ENCODE measurements at places on chromosomes 11 and 22.

- DNase-seq, result no peak
These were observed 25.8 kb upstream of the NUCB2 start for GRCh38 chr11:17250561-17251350.

DNA sequence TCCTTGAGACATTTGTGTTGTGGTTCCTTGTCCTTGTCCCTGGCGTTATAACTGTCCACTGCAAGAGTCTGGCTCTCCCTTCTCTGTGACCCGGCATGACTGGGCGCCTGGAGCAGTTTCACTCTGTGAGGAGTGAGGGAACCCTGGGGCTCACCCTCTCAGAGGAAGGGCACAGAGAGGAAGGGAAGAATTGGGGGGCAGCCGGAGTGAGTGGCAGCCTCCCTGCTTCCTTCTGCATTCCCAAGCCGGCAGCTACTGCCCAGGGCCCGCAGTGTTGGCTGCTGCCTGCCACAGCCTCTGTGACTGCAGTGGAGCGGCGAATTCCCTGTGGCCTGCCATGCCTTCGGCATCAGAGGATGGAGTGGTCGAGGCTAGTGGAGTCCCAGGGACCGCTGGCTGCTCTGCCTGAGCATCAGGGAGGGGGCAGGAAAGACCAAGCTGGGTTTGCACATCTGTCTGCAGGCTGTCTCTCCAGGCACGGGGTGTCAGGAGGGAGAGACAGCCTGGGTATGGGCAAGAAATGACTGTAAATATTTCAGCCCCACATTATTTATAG lies 23.0 kb downstream of the MYBPC3 start:
- DNase-seq, result no peak

GRCh38 chr22:43326331-43327156 lies 16.6 kb downstream of the SCUBE1 start:
- DNase-seq, result no peak

GRCh38 chr22:22700631-22701030 lies 56.2 kb downstream of the GGTLC2 start:
- no peak for DNase-seq

- no peak for DNase-seq
These were observed 323.9 kb downstream of the CADM1 start for GRCh38 chr11:115180272-115180671.

GRCh38 chr11:70077411-70078094 lies 564 bp upstream of the ANO1 start:
- no peak for DNase-seq

DNA sequence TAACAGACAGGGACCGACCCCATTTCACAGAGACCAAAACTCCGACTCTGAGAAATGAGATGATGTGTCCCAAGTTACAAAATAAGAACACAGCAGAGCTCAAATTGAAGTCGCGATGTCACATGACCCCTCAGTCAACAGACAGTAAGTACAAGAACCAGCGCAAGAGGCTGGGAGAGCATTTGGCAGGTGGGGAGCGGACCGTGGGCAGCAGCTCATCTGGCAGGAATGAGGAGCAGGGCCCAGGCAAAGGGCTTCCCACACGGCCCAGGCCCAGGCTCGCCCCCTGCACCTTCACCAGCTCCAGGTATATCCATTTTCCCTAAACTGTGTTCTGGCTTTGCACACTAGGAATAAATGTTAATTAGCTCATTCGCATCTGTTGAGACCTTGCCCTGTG lies 34.3 kb downstream of the SCUBE1 start:
- no peak for DNase-seq

DNA sequence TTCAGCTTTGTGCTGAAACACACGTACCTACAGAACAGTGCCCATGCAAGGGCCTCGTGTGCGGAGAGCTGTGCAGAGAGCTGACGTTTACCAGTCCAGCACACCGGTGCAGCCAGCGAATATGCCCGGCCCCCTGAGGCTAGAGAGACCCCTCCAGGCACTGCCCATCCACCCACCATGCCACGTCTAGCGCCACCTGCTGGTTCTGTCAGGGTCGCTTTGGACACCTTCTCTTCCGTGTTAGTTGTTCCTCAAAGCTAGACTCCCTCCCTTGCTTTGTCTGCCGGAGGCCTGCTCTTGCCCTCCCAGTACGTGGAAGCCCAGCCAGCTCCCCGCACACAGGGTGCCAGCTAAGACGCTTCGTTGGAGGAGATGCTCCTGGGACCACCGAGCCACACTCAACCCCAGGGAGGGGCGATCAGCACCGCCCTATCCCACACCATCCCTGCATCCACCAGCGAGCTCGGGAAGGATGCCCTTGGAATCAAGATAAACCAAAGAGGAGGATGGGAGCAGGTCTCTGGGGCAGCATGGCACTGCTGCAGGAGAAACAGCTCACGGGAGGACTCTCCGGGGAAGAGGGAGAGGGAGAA lies 43.4 kb downstream of the CPT1A start:
- peak; percentile 23 for DNase-seq

DNA sequence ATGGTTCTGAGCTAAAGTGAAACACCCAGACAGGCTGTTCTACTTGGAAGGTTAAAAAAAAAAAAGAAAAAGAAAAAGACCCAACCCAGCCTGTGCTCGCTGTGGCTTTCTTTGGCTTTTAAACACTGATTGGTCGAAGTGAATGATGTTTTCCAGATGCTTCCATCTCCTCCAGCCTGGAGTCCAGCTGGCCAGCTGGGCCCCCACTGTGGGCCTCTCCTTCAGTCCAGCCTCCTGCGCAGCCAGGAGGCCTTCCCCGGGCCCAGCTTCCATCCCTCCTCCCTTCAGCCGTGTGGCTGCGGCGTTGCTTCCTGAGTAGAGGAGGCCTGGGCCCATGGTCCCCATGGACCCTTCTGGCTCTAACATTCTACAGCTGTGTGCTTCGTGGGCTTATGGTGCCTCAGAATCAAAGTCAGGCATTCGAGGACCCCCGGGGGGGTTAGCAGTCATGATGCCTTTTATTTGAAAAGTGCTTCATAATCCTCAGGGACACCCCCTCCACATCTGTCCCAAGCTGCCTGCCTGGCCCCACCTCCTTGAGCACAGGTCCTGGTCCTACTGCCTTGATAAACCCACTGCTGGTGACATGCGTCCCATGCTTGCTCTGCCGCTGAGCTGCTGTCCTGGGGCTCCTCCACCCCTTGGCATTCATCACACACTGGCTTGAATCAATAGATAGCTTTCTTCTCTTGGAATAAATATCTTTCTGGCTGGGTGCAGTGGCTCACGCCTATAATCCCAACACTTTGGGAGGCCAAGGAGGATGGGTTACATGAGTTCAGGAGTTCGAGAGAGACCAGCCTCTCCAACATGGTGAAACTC lies 42.2 kb upstream of the FBLN1 start:
- no peak for DNase-seq

- no peak for DNase-seq
These were observed 652.5 kb downstream of the NTM start for GRCh38 chr11:132022733-132023478.

- DNase-seq, result no peak
These were observed 90.4 kb upstream of the YWHAH start for GRCh38 chr22:31853736-31854495.

DNA sequence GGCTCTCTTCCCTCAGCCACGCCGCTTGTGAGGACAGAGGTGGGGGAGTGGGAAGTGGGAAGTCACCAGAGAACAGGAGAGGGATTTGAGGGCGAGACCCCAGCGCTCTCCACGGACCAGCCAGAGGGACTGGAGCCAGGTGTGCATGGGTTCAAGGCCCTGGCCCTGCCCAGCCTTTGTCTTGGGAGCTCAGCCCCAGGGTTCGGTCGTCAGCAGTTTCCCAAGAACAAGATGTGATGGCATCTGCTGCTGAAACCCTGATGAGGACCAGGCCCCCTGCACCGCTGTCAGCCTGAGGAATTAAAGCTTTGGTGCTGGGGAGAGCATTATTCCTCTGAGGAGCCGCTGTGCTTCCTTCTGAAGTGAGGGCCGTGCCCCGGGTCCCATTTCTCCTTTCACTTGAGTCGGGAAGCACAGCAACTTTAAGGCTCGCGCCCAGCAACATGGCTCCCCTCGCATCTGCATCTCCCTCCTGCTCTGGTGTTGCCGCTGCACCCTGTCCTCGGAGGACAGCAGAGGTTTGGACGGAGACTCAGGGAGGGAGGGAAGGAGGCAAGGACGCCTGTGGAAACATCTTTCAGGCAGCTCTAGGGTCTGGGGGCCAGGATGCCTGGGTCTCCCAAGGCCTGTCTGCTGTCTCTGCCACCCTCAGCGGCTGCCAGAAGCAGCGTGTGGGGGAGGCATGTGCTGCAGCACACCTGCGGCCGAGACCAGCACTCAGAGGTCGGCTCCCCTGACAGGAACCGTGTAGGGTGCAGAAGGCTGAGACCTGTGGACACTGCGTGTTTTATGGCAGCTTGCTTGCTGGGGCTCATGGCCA lies 3.8 kb downstream of the IFITM5 start:
- no peak for DNase-seq

DNA sequence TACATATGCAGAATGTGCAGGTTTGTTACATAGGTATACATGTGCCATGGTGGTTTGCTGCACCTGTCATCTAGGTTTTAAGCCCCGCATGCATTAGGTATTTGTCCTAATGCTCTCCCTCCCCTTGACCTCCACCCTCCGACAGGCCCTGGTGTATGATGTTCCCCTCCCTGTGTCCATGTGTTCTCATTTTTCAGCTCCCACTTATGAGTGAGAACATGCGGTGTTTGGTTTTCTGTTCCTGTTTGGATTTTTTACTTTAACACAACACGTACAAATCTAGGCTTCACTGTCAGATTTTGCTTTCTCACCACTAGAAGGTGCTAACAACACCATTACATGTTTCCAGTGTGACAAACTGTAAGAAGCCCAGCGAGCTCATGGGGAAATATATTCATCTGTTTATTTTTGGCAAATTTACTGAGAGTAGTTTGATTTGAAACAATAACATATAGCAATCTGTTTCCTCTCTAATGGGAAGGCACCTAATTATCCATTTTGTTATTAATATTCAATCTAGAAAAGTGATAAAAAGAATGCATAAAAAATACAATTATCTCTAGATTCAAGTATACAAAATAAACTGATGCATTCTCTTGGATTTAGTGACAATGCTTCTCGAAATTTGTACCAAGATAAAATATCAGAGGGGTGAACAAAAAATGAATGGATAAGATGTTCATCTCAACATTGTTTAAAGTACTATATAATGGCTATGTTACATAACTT lies 23.2 kb upstream of the BIRC3 start:
- no peak for DNase-seq

GRCh38 chr11:27242591-27242990 lies 120.4 kb downstream of the CCDC34 start:
- DNase-seq, result no peak

DNA sequence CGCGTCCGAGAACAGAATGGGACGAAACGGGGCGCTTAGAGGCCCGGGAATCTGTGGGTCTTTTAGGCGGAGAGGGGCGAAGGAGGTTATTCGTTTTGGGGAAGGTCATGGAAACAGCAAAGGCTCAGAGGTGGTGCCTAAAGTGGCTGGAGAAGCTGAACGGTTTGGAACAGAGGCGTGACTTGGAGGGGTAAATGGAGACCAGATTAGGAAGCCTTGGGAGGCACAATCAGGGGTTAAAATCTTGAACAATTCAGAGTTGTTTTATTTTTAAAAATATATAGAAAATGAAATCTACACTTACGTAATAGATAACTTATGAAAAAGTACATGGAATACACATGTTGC lies 247 bp upstream of the PLAAT5 start:
- DNase-seq, result no peak

DNA sequence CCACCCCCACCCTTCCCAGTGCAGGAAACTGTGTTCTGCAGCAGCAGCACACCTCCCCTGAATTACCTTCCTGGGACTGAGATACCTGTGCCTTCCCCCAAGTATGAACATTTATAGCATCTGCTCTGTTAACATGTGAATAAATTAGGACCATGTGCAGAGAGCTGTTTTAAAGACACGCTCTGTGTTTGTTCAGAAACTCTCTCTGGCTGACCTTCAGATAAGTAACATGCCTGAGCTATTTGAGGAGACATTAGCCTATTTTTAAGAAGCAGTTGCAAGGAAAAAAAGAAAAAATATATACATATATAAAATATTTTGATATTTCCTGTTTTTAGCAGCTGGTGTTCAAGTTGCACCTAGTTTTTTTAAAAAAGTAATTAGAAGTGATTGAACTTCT lies 5.4 kb downstream of the NAV2 start:
- DNase-seq, result no peak

DNA sequence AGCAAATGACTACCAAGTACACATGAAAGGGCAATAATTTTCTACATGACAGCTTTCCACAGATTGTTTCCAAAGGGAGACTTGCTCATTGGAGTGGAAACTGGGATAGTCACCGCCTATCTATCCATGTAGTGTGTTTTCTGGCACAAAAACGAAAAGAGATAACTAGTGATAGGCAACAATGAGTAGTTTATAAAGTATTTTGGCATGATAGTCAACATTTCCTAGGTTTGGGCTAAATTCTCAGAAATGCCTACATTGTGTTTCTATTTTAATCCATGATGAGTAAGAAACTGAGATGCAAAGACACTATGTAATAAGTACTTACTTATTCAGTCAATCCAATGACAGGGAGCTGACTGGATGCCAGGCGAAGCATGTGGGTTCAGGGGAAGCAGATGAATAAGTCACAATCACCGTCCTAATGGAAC lies 1129.1 kb downstream of the DLG2 start:
- no peak for DNase-seq

Data from activated T-cell treated with anti-CD3 and anti-CD28 coated beads for 48 hours (primary cell).